Colonic mucosa (tissue), 4 donors: ENCODE measurements at places on chromosomes 16 and 17. TPM values are rescaled to one million over a fixed set of nuclear protein-coding genes. Genes with fewer than 3 reads are reported as not detected.

DNA sequence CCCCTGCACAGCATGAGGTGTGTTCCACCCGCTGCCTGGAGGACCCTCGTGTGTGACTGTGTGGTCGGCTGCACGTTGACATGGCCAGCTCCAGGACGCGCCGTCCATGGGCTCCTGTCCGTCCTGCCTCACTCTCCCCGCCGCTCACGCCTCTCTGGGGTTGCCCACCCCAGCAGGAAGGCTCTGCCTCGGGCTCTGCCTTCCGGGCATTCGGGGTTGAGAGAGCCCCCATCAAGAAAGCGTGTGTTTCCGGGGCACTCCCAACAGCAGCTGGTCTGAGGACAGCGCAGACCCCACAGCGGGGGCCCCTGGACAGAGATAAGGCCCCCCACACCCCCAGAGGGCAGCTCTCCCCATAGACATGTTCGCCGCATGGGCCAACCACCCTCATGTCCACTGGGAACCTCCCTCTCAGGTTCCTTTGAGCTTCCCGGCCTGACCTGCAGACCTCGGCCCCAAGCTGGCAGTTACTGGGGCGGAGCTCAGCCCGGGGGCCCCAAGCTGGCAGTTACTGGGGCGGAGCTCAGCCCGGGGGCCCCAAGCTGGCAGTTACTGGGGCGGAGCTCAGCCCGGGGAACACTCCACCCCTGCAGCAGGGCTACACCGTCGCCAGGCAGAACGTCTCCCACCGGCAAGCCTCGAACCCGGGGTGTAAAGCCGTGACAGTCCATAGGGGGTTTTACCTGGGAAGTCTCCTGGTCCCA is 8.4 kb upstream of the PIEZO1 start:
- DNase-seq = no peak

DNA sequence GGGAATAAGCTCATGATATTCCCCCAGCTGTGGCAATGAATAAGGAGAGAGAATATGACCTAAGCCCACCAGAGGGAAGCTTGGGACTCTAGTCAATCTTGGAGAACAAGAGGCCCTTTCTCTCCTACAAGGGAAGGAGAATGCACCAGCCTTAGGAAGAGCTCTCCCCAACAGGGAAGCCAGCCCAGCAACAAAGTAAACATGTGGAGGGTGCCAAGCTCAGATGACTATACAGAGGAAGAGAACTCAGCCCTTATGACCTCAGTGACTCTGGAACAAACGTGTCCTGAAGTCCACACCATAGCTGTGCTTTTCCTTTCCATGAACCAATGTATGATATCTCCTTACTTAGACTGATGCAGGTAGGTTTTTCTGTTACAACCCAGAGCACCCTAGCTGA is 219.7 kb downstream of the GSG1L start:
- no peak for DNase-seq

- DNase-seq = peak; percentile 70
Observed at GRCh38 chr17:16407911-16408588, 7.3 kb upstream of the TRPV2 start.

- DNase-seq = no peak
Observed at GRCh38 chr17:79955167-79955549, 80.5 kb downstream of the TBC1D16 start.

DNA sequence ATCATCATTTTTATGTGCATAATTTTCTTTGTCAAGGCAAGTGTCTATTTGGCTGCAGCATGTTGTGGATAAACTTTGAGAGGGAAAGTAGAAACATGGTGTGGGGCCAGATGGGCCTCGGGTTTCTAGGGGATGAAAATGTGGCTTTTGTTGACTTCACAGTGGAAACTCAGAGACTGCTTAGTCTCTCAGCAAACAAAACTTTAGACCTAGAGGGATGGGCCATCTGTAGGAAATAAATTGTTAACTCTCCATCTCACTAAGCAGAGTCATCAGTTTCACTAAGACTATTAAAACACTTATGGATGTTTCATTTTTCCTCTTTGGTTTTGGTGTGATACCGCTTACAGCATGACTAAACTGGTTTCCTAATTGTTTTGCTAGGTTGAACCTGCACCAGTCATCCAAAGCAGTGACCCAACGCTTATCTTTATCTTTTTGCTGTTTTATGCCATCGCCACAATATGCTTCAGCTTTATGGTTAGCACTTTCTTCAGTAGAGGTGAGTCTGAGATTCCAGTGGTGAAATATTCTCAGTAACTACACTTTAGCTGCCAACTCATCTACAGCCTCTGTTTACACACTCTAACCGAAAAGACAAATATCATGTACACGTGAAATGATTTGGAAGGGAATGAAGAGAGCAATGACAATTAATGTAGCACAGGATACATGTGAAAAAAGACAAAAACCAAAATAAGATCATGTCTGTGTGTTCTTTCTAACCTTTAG is 60.6 kb upstream of the CRYM start:
- DNase-seq = no peak

DNA sequence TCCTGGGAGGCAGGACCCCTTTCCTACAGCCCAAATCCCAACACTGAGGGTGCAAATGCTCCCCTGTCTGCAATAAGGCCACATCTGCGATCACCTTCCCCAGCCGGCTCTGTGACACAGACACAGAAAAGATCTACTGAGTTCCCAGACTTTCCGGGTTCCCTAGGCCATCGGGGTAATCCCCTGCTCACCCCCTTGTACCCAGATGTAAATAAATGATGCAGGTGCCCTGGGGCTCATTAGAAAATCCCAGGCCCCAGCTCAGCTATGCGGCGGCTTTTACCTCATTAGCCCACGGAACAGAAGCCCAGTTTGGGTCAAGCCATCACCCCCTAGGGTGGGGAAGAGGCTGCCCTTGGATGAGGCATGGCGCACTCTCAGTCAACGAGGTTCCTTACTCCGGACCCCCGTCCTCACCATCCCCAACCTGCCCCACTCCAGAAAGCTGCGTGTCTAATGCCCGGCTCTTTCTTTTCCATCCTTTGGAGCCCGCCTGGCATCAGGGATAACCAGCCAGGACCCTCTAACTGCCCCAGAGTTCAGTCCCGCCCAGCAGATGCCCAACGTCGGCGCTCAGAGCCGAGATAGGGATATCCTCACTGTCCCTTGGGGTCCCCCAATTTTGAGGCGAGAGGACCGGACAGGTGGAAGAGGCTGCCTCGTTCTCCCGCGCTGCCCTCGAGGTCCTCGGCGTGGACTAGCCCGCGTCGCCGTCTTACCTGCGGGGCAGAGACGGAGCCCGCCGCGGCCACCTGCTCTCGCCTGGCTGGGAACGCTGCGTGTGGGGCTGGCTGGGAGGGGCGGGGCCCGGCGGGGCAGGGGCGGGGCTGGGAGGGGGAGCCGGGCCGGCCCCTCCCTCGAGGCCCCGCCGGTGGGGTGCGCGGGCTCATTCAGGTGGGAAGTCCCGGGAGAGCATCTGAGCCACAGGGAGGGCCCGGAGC is at the start of gene ZNF385C:
ZNF385C (minus strand) TSS at position 783 of the 941 bp plus-strand sequence. CDS start 35,417 bp downstream, outside the sequence.
- DNase-seq = no peak

- no peak for DNase-seq
Observed at GRCh38 chr16:46801428-46802049, 29.4 kb downstream of the C16orf87 start.

DNA sequence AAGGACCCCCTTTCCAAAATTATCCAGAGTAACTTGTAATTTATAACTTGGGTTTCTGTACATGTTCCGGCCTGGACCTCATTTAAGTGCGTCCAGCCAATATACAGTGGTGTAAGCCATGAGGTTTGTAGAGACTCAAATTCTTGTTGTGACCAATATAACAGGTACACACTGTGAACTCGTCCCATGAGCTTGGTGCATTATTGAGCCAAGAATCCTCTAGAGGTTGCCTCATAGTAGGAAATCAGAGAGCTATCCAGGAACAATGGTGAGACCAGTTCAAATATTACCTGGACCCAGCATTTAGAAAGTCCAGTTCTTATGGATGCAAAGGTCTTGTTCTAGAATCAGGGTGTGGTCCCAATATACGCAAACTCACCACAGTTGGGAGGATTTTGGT is 138.2 kb downstream of the NPIPB5 start:
- no peak for DNase-seq

GRCh38 chr16:11006656-11007055 is 62.3 kb downstream of the CLEC16A start:
- no peak for DNase-seq

TELO2 gene
- 18.4 TPM for total RNA-seq

FXR2 gene
- 24.9 TPM for total RNA-seq

IGSF6 gene
- 4.7 TPM for total RNA-seq

GFAP gene
- not detected for total RNA-seq

KSR1 gene
- 13.9 TPM for total RNA-seq
